ENCODE measurements at places on chromosomes 12 and 14.

DNA sequence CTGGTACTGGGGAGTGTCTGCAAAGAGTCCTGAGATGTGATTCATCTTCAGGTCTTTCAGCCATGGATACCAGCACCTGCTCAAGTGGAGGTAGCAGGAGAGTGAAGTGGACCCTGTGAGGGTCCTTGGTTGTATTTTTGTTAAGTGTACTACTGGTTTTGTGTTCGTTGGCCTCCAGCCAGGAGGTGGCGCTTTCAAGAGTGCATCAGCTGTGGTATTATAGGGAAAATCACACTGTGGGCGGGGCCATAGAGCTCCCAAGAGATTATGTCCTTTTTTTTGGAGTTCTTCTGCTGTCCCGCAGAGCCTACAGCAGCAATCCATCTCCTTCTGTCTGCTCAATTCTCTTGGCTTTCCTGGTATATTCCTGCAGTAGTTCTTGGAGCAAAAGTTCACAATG lies 66.8 kb downstream of the SPATA7 start:
- H3K4me1 ChIP-seq: no peaks in the 10 kb centered on the region
- no peaks in the 10 kb centered on the region for H3K27me3 ChIP-seq
- DNase-seq: no peak
- no peak overlapping the region for H3K27ac ChIP-seq
- H3K36me3 ChIP-seq: no peaks in the 10 kb centered on the region

- no peaks in the 10 kb centered on the region for H3K36me3 ChIP-seq
- DNase-seq: peak; percentile 30
- H3K4me3 ChIP-seq: no peak overlapping the region
- H3K27ac ChIP-seq: peak overlapping the region; percentile 86
- peaks cover 21% of the 10 kb centered on the region for H3K4me1 ChIP-seq
Observed at GRCh38 chr12:51904951-51905470, 2.3 kb upstream of the ACVRL1 start.

GRCh38 chr12:96425951-96426350 lies 25.7 kb upstream of the CDK17 start:
- H3K27ac ChIP-seq: no peak overlapping the region
- no peaks in the 10 kb centered on the region for H3K27me3 ChIP-seq
- H3K36me3 ChIP-seq: no peaks in the 10 kb centered on the region
- H3K4me1 ChIP-seq: peaks cover 4% of the 10 kb centered on the region

DNA sequence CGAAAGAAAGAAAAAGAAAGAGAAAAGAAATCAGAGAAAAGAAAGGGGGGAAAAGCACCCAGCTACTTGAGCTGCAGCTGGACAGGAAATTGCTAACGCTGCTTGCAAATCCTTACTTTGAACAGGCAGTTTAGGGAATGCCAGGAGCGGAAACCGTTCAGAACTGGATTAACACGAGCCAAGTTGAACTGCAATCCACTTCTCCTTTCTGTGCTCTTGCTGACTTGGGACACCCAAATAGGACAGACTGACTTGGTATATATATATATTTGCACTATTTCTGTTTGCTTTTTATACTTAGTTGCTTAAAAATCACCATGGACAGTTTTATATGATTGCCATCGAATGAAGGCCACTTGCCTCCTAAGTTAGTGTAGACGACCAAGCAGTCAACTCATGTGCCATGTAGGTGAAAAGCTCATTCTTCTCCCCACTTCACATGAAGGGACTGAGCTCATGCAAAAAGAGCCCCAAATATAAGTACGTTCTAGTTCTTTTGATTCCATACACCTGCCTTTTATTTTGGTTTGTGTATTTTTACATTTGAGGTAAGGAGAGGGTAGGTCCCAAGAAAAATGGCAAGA lies 5.5 kb downstream of the DUSP6 start:
- peaks cover 33% of the 10 kb centered on the region for H3K36me3 ChIP-seq
- DNase-seq: no peak
- no peaks in the 10 kb centered on the region for H3K27me3 ChIP-seq
- peak overlapping the region; percentile 72 for H3K4me3 ChIP-seq
- peak overlapping the region; percentile 68 for H3K27ac ChIP-seq

GRCh38 chr12:25903603-25904245 lies 54.8 kb upstream of the RASSF8 start:
- H3K4me3 ChIP-seq: no peak overlapping the region
- H3K27ac ChIP-seq: no peak overlapping the region
- H3K4me1 ChIP-seq: no peaks in the 10 kb centered on the region
- H3K27me3 ChIP-seq: no peaks in the 10 kb centered on the region
- H3K36me3 ChIP-seq: no peaks in the 10 kb centered on the region
- no peak for DNase-seq

- no peaks in the 10 kb centered on the region for H3K4me1 ChIP-seq
- no peaks in the 10 kb centered on the region for H3K36me3 ChIP-seq
- H3K4me3 ChIP-seq: no peak overlapping the region
- DNase-seq: no peak
Observed at GRCh38 chr14:56903304-56903969, 93.2 kb upstream of the OTX2 start.

GRCh38 chr14:68655911-68656316 lies 137.0 kb downstream of the ZFP36L1 start:
- peaks cover 12% of the 10 kb centered on the region for H3K4me1 ChIP-seq
- H3K27ac ChIP-seq: no peak overlapping the region
- H3K36me3 ChIP-seq: no peaks in the 10 kb centered on the region
- H3K27me3 ChIP-seq: no peaks in the 10 kb centered on the region

DNA sequence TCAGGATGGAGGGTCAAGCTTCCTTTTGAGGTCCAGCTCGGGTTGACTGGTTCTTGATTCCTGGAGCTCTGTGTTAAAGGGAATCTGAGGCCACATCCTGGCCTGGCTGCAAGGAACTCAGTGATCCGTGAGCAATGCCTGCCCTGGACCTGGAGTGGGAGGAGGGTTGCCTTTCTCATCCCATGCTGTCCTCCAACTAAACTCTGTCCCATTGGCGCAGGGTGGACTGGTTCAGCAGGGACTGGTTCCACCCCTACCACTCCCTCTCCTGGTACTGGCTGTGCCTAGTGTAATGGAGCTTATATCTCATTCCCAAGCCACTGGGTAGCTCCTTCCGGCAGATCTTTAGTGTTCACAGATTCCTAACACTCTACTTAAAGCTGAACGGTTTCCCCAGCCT lies 3.9 kb upstream of the CMKLR1 start:
- no peak for DNase-seq
- no peaks in the 10 kb centered on the region for H3K27me3 ChIP-seq
- no peak overlapping the region for H3K4me3 ChIP-seq
- H3K4me1 ChIP-seq: peaks cover 8% of the 10 kb centered on the region

- no peaks in the 10 kb centered on the region for H3K27me3 ChIP-seq
- no peaks in the 10 kb centered on the region for H3K4me1 ChIP-seq
- H3K36me3 ChIP-seq: no peaks in the 10 kb centered on the region
- H3K27ac ChIP-seq: no peak overlapping the region
- no peak overlapping the region for H3K4me3 ChIP-seq
Observed at GRCh38 chr12:29050503-29050902, 98.6 kb upstream of the FAR2 start.

DNA sequence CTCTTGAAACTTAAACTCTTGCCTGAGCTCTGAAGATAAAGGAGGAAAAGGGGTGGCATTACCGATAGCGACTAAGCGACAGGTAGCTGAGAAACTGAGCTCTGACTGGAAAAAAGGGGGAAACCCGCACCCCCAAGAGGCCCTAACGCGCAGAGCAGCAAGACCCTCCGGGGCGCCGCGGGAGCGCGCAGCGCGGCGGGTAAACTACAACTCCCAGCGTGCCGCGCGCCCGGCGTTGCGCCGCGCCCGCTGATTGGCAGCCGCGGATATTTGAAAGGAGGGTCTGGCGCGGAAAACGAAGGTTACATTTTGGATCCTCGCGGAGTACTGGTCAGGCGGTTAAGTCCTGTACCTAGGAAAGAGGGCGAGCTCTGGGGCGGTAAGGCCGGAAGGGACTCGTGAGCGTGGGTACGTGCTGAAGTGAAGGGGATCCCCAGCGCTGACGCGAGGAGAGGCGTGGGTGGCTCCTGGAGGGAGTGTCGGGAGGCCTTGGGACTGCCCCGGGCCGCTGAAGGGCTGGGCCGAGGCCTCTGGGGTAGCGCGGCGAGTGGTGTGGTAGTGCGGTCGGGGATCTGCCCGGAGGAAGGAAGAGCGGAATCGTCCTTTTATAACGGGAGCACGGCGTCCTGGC lies at the start of gene ESPL1:
ESPL1 (plus strand) TSS at position 301 of the 631 bp plus-strand sequence. CDS start 468 bp downstream, outside the sequence.
- H3K4me3 ChIP-seq: peak within 1 kb of the TSS; percentile 65
- H3K36me3 ChIP-seq: no peaks in the 10 kb centered on the region
- no peaks in the 10 kb centered on the region for H3K27me3 ChIP-seq
- DNase-seq: peak; percentile 85

DNA sequence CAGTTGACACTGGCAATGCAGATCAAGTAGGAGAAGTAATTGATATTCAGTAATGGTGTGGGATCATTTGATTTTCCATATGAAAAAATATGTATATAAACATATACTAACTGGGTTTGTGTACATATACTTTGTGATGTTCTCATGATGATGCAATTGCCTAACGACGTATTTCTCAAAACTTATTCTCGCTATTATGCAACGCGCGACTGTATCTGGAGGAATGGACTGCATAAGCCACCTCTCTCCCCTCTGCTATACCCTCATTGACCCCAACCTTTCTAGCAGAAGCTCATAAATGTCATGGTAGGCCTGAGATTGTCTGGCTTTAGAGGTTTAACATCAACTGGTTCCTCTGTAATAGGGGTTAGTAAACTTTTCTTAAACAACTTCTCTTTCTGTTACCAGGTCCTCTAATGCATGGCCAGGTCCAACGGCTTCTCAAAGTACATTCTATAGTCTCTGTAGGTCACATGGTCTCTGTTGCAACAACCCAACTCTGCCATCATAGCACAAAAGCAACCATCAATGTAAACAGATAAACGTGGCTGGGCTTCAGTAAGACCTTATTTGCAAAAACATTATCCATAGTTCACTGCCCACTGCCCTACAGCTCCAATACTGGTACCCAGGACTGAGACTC lies 59.3 kb downstream of the FOXN3 start:
- DNase-seq: no peak
- H3K4me3 ChIP-seq: no peak overlapping the region
- H3K36me3 ChIP-seq: no peaks in the 10 kb centered on the region
- peak overlapping the region; percentile 2 for H3K27ac ChIP-seq
- no peaks in the 10 kb centered on the region for H3K27me3 ChIP-seq

GRCh38 chr12:100238801-100239200 lies 28.1 kb downstream of the DEPDC4 start:
- H3K27ac ChIP-seq: no peak overlapping the region
- DNase-seq: no peak
- no peaks in the 10 kb centered on the region for H3K36me3 ChIP-seq
- no peaks in the 10 kb centered on the region for H3K27me3 ChIP-seq
- H3K4me1 ChIP-seq: no peaks in the 10 kb centered on the region
- H3K4me3 ChIP-seq: no peak overlapping the region

DNA sequence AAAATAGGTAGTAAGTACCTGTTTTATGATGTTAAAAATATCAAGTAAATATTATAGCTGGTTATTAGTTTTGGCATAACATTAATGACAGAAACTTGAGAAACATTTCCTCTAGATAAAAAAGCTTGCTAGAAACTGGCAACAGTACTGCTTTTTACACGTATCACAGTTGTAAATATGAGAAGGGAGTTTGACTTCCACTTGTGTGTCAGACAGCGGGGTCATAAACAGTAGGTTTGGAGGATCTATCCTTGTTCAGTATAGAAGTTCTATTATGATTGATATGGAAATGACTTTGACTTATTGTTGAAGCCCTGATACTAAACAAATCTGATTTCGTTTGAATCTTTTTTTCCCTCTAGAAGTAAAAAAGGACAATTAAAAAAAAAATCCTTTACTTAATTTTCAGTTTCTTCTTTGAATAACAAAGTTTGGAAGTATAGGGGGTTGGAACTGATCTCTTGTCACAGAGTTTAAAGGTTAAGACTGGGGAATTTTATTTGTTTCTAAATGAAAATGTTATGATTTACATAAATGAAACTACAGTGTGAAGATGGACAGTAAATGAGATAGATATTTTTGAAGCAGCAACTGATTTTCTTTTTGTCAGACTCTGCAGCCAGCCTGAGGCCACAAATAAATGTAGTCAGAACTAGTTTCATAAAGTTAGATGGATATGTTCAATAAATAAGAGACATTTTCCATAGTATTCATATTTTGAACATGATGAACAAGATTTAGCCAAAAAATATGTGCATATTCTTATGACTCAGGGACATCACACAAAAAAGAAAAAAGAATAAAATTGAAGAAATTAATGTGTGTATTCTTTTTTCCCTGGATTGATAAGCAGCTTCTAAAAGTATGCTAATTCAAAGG lies 50.1 kb downstream of the WNK1 start:
- no peak for DNase-seq
- peaks cover 26% of the 10 kb centered on the region for H3K4me1 ChIP-seq
- no peaks in the 10 kb centered on the region for H3K36me3 ChIP-seq

- H3K4me1 ChIP-seq: no peaks in the 10 kb centered on the region
- no peak for DNase-seq
- no peaks in the 10 kb centered on the region for H3K27me3 ChIP-seq
- H3K27ac ChIP-seq: no peak overlapping the region
- H3K36me3 ChIP-seq: no peaks in the 10 kb centered on the region
Observed at GRCh38 chr14:83163016-83163415, 1629.4 kb upstream of the SEL1L start.

- DNase-seq: no peak
- no peaks in the 10 kb centered on the region for H3K27me3 ChIP-seq
- no peak overlapping the region for H3K4me3 ChIP-seq
- H3K36me3 ChIP-seq: no peaks in the 10 kb centered on the region
Observed at GRCh38 chr14:65981192-65981843, 504.9 kb upstream of the CCDC196 start.

- peak overlapping the region; percentile 81 for H3K4me3 ChIP-seq
- H3K27ac ChIP-seq: peak overlapping the region; percentile 85
- peaks cover 18% of the 10 kb centered on the region for H3K4me1 ChIP-seq
- peak; percentile 93 for DNase-seq
Observed at GRCh38 chr12:109154451-109155438, 38.4 kb downstream of the ACACB start.

DNA sequence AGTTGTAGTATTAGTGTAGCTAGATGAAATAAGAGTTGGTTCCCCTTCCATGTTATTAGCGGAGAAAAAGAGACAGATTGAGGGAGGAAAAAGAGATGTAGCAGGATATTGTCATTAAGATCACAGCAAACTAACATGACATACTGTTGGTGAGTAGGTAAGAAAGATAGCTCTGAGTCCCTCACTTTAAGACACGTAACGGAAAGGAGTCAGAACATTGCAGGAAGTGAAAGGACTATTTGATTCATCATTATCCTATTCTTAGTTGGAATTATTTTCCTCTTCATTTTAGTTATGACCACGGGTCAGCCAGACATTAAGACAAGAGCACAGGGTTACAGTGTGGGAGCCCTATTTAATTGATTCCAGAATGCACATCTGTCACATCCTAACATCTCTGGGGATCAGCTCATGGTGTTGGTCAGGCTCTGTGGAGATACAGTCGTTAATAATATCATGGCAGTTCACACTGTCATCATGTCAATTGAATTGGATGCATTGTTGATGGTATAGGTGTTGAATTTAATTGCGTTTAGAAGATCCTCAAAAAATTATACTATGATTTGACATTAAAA lies 55.0 kb downstream of the TMX1 start:
- H3K27ac ChIP-seq: no peak overlapping the region
- no peaks in the 10 kb centered on the region for H3K36me3 ChIP-seq
- peaks cover 16% of the 10 kb centered on the region for H3K4me1 ChIP-seq
- no peak overlapping the region for H3K4me3 ChIP-seq
- no peak for DNase-seq
- H3K27me3 ChIP-seq: no peaks in the 10 kb centered on the region
